ENCODE measurements at places on chromosomes 1 and 21.

DNA sequence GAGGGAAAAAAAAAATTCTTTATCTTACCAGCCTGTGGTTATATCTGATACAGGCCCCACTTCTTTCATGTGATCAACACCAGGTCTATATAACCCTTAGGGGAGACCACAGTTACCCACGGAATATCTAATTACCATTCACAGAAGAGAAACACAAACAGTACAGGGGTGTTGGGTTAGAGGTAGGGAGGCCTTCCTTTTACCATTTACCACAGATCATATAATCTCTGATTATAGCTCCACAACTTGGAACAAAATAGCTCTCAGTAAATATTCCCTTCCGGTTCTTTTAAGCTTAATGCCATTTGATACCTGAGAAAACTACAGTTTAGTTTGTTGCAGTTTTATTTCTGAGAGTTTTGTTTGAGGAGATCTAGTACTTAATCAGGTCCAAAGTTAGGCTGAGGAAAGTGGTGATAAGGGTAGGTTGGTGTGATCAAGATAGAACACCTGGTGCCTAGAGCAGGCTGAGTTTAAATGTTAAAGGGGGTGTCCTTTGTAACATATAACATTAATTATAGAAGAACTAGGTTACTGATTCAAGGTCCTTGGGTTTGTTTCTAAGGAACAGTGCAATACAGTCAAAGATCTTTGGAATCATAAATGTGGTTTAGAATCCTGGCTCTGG lies 14.1 kb downstream of the EPB41 start:
- DNase-seq, result no peak

DNA sequence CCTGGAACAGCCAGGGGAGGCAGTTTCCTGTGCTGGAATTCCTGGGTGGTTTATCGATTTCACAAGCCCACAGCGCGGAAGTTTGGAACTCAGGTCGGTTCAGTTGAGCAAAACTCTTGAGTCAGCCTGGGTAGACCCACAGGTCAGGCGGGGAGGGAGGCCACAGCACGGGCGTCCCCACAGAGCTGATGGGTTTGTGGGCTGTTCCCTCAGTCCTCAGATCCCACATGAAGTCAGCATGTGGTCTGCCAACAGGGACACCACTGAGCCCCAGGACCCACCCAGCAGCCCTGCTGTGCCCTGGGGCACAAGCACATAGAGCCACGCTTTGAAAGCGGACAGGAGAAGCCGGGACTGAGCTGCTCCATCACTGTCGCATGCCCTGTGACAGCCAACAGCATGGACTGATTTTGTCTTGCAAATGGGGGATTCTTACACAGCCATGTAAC lies 17.4 kb downstream of the BMP8A start:
- DNase-seq, result no peak

DNA sequence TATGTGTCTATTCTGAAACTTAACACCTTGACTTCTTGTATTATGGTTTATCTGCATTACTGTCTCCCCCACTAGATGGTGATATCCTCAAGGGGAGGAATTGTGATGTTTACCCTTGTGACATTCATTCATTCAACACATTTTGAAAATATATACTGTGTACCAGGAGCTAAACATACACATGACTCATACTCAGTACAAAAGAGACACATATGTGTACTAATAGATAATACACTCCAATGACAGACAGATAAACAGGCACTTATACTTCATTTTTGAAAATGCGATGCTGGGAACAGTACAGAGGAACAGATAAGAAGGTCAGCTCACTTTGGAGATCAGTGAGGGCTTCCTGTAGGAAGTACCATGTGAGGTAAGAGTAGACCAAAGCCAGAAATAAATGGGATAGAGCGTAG lies 8.9 kb upstream of the RAB3GAP2 start:
- DNase-seq, result no peak

DNA sequence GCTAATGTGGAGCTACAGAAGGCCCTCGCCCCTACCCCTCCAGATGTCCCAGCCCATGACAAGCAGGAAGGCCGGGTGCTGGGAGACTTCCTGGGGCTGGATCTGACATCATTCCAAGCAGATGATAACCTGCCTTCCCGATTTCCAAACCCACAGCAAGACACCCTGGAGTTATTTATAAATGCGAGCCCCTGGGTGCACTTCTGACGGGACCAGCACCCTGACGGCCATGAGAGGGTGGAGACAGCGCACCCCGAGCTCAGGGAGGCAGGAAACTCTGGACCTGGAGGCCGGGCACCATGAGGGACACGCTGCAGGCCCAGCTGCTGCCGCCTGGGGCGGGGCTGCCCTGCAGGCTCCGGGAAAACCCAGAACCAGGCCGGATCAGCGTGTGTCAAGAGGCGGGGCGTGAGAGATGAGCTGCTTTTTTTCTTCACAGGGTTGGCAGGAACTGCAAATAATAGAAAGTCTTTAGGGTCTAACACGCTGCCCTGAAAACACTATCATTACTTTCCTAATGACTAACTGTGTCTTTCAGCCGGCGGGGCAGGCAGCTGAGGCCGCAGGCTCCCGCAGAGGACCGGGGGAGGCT lies 2.5 kb upstream of the PCBP3 start:
- no peak for DNase-seq

DNA sequence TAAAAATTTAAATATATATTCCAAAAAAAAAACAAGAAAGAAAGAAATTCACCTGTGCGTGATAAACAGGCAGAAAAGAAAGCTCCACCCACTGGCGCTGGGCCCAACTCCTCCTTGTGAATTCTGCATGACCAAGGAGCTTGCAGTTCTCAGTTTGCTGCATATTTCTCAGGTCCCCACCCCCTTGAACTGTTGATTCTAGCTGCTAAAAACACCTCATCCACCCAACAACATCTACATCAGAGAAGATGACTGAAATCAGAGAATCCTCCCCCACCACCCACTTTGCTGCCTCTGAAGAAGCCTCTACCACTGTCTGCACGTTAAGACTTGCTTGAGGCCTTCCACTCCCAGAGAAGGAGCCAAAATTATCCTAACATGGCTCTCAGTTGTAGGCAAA lies 104.8 kb downstream of the RGS2 start:
- no peak for DNase-seq

GRCh38 chr1:229108598-229109201 lies 162.2 kb upstream of the RAB4A start:
- DNase-seq, result no peak

DNA sequence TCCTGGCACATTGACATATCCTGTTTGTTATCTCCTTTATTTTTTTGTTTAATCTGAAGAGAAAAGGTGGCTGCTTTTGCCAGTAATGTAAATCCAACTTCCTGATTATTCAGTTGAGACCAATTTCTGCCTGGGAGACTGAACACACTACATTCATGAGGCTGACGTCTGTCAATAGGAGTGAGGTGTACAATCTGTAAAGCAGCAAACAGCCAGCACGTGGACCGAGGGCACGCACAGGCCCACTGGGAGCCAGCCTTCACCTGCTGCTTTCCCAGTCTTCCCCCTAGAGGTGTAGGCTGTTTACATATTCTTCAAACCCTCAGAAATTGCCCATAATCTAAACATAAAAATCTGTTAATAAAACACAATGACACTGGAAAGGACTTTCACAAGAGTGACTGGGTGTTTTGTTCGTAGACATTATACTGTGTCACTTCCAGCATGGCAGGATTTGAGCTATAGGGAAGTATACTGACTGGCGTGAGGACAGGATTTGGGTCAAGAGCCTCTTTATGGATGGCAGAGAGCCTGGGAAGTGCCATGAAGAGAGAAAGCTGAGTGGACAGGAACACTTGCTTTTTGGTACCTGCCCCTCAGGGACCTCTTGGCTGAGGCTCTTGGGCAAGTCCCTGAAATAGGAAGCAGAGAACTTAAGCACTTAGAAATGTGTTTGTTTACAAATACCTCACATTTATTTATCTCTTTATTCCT lies 552.9 kb upstream of the CAMK1G start:
- no peak for DNase-seq

- no peak for DNase-seq
Observed at GRCh38 chr1:209587789-209588188, 4.3 kb downstream of the CAMK1G start.

GRCh38 chr21:41387042-41387819 lies 25.4 kb downstream of the MX2 start:
- no peak for DNase-seq

- DNase-seq, result no peak
Observed at GRCh38 chr1:20255666-20256065, 35.0 kb upstream of the VWA5B1 start.

GRCh38 chr1:2441746-2442145 lies 29.4 kb upstream of the PEX10 start:
- DNase-seq, result no peak

GRCh38 chr21:42541174-42541573 lies 27.5 kb downstream of the SLC37A1 start:
- no peak for DNase-seq

DNA sequence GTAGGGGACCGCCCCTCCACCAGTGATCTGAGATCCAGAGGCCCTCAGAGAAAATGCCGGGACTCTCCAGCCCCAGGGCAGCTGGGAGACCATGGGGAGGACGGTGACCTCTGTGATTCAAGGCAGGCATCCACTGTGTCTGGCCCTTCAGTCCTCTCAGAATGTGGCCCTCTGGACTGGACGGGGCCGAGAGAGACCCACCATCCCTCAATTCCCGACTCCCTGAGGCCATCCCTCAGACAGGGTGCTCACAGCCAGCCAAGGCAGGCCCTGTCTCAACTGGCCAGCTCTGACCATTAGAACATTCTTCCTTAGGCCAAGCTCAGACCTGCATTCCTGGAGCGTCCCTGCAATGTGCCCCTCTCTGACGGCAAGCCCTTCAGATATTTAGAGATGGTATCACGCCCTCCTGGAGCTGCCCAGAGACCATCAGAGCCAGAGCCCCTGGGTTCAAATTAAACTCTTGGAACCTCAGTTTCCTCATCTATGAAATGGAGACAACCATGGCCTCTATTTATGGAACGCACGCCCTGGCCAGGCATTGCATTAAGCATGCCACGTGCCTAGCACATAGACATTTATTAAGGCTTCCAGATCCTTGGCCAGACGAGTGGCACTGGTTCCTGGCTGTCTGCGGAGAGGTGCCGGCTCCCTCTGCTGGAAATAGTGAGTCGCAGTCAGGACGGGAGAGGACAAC lies 9.6 kb upstream of the EPS8L3 start:
- DNase-seq, result peak; percentile 54

DNA sequence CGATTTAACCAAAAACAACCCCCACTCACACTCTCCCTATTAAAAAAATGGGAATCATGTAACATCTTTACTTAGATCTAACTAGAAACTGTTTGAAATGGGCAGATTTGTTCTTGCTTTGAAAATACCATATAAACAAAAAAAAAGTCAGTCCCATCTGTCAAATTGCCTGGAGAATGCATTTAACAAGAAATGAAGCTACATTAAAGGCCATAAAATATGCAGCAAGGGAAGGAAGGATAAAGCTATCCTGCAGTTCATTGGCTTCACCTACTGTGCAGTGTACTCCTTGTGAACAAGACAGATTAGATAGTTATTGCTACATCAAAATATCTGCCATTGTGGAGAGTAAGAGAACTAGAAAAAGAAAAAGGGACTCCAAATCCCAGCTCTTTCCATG lies 160.5 kb downstream of the LRRC7 start:
- no peak for DNase-seq

GRCh38 chr21:25806060-25806459 lies 71.3 kb downstream of the GABPA start:
- no peak for DNase-seq

GRCh38 chr1:19229828-19230325 lies 19.8 kb upstream of the UBR4 start:
- DNase-seq, result no peak

- no peak for DNase-seq
Observed at GRCh38 chr1:32636914-32637645, 13.3 kb downstream of the ZBTB8OS start.

DNA sequence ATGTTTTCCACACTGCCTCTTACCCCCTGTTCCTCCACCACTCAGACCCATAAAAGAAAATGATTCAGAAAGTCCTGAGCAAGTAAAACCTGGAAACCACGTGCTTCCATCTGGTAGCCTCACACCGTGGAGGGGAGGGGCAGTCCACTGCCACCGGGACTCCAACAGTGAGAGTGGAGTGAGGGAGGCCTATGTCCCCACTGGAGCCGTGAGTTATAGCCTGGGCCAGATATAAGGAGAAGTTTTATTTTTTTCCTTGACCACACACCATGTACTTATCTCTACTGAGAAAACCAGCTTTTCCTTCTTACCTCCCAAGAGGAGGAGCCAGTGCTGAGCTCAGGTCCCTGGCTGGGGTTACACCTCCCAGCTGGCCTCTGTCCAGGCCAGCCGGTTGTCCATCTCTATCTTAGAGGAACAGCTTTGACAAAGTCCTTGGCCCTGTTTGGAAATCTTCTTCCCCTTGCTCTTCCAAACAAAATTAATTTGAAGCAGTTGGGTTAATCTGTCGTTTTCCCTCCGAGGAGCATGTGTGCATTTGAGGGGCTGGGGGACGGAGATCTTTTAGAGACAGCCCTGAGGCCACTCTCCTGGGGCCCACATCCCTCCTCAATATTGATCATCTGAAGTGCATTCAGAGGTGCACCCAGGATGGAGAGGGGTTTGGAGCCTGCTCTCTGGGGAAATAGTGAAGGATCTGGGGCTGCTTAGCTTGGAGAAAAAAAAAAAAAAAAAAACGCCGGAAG lies 49.1 kb upstream of the SERBP1 start:
- DNase-seq, result no peak

GRCh38 chr1:76293831-76294230 lies 219.3 kb downstream of the ST6GALNAC3 start:
- DNase-seq, result no peak

GRCh38 chr1:34529935-34530859 lies 224.7 kb upstream of the GJB5 start:
- DNase-seq, result no peak

- no peak for DNase-seq
Observed at GRCh38 chr1:201904579-201904978, 15.9 kb downstream of the SHISA4 start.

DNA sequence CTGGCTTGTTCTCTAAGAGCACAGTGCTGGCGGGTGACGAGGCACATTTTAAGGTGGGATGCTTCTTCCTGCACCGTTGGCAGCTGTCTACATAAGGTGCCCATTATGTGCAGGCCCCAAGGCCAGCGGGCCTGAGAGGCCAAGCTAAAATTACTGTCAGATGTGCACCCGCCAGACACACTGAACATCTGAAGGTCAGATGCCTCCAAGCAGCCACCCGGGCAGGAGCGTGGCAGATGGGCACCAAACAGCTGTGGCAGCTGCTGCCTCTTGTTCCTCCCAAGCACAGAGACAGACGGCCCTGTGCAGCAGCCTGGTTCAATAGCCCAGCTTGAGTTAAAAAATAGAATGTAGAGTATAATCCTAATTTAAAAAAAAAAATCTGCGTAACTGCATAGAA lies 211.9 kb upstream of the EDN2 start:
- DNase-seq, result no peak

GRCh38 chr1:19872190-19872589 lies 10.0 kb upstream of the OTUD3 start:
- no peak for DNase-seq

GRCh38 chr1:67840449-67840848 lies 7.2 kb upstream of the GNG12 start:
- DNase-seq, result no peak

- DNase-seq, result no peak
Observed at GRCh38 chr1:15116966-15117365, 36.6 kb upstream of the TMEM51 start.

- DNase-seq, result no peak
Observed at GRCh38 chr21:21174676-21175075, 176.5 kb downstream of the NCAM2 start.

- DNase-seq, result no peak
Observed at GRCh38 chr1:107530543-107530942, 389.7 kb downstream of the NTNG1 start.
